ENCODE measurements at places on chromosomes 6 and 20.

DNA sequence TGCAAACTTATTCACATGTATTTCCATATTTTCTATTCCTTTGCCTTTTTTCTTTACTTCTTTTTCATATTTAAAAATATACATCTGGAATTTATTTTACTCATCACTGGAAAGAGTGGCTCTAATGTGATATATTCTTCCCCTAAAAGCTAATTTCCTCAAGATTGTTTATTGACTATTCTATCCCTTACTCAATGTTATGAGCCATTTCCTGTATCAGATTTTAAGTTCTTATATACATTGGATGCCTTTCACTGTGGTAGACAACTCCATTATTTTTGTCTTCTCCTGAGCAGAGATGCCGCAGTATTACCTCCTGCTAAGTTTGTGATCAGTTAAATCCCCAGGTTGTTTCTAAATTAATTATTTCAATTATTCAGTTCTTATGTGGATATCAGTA, 418.4 kb upstream of the JAG1 start:
- DNase-seq = no peak

DNA sequence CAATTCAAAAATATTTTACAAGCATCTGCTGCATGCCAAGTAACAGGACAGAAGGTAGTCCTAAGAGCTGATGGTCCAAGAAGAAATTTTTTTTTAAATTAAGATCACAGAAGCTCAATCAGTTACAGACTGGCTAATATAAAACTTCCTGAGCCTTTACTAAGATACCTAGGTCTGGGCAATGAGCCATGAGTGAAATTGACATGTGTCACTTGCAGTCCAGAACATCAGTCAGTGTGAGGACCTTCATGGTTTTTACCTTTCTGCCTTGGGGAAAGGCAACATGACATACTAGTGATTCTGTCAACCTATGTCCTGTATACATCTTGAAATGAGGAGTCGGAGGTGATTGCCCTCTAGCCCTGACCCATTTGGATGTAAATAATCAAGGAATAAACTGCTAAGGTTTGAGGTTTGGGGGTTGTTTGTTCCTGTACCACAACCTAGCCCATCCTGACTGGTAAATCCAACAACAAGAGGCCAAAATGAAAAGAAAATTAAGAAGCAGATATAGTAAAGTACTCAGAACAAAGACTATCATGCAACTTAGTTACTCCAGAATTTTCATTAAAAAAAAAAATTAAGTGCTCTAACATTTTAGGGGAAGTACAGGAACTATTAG, 70.0 kb downstream of the CNKSR3 start:
- no peak for DNase-seq

- peak; percentile 8 for DNase-seq
Measured at GRCh38 chr20:7841971-7842310, 98.3 kb downstream of the HAO1 start.

DNA sequence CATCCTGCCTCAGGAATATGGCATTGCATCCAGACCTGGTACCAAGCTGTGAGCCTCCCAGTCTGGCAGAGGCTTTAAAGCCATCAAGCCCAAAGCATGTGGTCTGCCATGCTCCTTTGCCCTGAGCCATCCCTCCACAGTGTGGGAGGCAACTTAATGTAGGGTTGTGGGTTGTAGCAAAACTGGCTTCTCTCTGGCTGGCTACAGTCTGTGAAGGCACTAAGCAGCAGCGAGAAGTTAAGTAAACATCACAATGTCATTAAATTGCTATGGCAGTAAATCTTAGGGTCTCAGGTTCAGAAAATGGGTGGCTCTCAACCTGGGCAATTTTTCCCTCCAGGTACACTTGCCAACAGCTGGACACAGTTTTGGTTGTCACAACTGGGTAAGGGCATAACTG, 472.9 kb downstream of the PREX1 start:
- DNase-seq = no peak

DNA sequence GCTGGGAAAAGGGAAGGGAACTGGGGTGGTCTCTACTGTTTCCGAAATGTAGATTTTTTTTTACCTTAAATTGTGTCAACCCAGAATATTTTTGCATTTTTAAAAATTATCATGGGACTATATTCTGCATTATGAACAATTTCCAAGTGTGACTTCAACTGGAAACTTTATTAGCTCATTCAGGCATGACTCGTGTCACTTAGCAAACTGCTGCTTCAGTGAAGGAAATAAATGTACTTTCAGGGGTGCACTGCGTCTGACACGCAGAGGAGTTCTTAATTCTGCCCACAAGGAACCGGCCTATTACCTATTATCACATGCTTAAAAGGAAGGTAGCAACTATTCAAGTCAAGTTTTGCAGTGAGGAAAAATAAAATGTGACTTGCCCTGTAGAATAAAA, 291.3 kb upstream of the PRDM1 start:
- peak; percentile 47 for DNase-seq

- DNase-seq = no peak
Measured at GRCh38 chr6:39964094-39964493, 29.8 kb upstream of the MOCS1 start.

All from G401 (cell line).